ENCODE measurements at places on chromosomes 11 and 22. TPM values are rescaled to one million over a fixed set of nuclear protein-coding genes. Genes with fewer than 3 reads are reported as not detected.

- H3K4me3 ChIP-seq: no peak overlapping the region
- H3K4me1 ChIP-seq: no peaks in the 10 kb centered on the region
- H3K27me3 ChIP-seq: no peaks in the 10 kb centered on the region
- no peaks in the 10 kb centered on the region for H3K36me3 ChIP-seq
Measured at GRCh38 chr11:99271527-99271926, 250.8 kb downstream of the CNTN5 start.

DNA sequence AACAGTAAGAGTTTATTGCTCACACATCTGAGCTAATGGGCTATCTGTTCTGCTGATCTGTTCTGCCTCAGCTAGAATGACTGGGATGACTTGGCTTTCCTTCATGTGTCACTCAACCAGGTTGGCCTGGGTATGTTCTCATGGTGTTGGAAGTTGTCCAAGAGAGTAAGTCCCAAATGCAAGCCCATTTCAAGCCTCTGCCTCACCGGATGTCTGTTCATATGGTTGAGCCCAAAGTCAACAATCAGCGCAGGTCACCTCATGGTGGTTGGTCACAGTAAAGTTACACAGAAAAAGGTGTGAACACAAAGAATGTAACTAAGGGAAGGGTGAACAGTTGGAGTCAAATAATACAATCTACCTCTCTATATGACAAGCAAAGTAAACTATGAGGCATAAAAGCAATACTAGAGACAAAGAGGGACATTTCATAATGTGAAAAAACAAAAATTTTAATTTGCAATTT lies 1.9 kb downstream of the GDPD4 start:
- no peak for DNase-seq
- H3K4me1 ChIP-seq: peaks cover under 1% of the 10 kb centered on the region
- H3K27ac ChIP-seq: no peak overlapping the region
- no peak overlapping the region for H3K4me3 ChIP-seq
- H3K36me3 ChIP-seq: no peaks in the 10 kb centered on the region
- H3K27me3 ChIP-seq: peaks cover 1% of the 10 kb centered on the region

The OR5A1 gene
- not detected for total RNA-seq

DNA sequence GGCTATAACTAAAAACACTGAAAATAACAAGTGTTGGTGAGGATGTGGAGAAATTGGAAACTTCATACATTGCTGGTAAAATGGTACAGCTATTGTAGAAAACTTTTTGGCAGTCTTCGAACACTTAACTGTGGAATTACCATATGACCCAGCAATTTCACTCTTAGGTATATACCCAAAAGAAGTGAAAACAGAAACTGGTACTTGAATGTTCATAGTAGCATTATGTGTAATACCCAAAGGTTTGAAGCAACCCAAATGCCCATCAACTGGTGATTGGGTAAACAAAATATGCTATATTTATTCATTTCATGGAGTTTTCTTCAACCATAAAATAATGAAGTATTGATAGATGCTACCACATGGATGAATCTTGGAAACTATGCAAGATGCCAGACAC lies 40.8 kb upstream of the FTH1 start:
- H3K27ac ChIP-seq: no peak overlapping the region
- no peaks in the 10 kb centered on the region for H3K36me3 ChIP-seq
- peaks cover 2% of the 10 kb centered on the region for H3K27me3 ChIP-seq
- no peak for DNase-seq
- H3K4me1 ChIP-seq: no peaks in the 10 kb centered on the region

DNA sequence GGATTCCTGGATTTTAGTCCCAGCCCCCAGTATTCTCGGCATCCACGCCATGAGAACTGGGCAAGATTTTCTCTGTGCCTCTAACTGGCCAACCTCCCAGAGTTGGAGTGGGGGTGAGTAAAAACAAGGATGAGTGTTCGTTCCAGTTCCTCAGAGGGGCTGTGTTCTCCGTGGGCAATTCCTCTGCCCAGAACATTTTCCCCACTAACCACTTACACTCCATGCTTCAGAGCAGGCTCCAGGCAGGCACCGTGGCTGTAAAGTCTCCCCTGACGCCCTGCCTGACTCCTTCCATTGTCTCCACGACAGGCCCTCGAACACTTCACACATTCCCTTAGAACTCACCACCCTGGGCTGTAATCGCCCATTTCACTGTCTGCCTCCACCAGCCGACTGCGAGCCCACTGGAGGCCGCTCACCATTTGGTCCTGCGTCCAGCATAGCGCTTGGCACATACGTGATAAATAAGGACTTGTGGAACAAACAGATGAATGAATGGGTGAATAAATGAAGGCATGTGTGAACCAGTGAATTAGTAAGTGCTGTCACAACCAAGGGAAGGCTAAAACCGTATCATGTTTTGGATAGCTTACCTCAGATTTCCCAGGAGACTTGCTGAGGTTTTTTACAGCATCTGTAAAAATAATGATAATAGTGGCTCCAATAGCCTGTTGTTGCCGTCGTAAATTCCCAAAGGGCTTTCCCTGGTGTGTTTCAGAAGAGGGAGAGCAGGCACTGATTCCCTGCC lies 6.1 kb downstream of the APLNR start:
- no peaks in the 10 kb centered on the region for H3K36me3 ChIP-seq
- no peak for DNase-seq
- no peak overlapping the region for H3K4me3 ChIP-seq
- H3K4me1 ChIP-seq: no peaks in the 10 kb centered on the region
- peaks cover 44% of the 10 kb centered on the region for H3K27me3 ChIP-seq

DNA sequence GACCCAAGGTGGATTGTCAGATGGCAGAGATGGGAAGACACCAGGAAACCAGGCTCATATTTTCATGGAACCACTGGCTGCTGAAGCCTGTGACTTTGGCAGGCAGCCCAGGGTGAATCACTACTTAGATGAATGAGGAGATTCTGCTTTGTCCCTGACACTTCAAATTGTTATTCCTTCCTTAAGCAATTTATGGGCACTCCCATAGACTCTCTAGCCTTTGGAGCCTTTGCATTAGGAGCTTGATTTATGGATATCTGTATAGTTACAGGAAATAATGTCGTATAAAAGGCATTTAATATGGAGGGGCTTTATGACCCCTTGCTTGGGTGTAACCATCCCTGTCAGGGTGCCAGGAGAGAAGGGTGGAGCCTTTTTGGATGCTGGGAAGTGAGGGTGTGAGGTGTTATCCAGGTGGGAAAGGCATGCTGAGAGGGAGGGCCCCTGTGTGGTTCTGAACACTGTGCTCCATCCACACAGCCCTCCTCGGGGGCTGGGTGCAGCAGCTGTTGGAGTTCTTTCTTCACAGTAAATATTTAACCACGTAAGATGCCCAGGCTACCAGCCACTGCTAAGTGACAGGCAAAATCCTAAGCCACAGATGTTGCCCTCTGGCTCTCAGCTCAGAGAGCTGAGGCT lies 35.3 kb downstream of the IL18 start:
- H3K27me3 ChIP-seq: peaks cover 3% of the 10 kb centered on the region
- DNase-seq: no peak
- no peak overlapping the region for H3K4me3 ChIP-seq

DNA sequence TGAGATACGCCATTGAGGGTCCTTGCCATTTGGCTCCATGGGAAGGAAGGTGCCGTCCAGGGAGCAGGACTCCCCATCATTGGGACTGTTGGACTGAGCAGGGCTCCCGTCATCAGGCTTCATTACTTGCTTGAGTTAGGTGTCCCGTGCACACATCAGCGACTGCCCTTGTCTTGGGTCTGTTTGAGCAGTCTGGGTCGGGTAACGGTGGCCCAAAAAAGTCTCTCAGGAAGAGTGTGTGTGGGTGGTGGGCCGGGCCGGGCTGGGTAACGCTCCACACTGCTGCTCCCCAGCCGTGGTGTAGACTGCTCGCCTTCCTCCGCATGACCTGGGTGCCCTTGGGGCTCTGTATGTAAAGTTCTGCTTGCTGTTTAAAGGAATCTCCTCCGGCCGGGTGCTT lies 293.5 kb downstream of the TBC1D22A start:
- H3K36me3 ChIP-seq: no peaks in the 10 kb centered on the region
- H3K27me3 ChIP-seq: no peaks in the 10 kb centered on the region
- H3K4me1 ChIP-seq: peaks cover 2% of the 10 kb centered on the region
- no peak for DNase-seq
- no peak overlapping the region for H3K4me3 ChIP-seq
- no peak overlapping the region for H3K27ac ChIP-seq

The ANKRD13D gene
- total RNA-seq: 119 TPM

The SAA4 gene
- total RNA-seq: not detected

The RAC2 gene
- 499 TPM for total RNA-seq

DNA sequence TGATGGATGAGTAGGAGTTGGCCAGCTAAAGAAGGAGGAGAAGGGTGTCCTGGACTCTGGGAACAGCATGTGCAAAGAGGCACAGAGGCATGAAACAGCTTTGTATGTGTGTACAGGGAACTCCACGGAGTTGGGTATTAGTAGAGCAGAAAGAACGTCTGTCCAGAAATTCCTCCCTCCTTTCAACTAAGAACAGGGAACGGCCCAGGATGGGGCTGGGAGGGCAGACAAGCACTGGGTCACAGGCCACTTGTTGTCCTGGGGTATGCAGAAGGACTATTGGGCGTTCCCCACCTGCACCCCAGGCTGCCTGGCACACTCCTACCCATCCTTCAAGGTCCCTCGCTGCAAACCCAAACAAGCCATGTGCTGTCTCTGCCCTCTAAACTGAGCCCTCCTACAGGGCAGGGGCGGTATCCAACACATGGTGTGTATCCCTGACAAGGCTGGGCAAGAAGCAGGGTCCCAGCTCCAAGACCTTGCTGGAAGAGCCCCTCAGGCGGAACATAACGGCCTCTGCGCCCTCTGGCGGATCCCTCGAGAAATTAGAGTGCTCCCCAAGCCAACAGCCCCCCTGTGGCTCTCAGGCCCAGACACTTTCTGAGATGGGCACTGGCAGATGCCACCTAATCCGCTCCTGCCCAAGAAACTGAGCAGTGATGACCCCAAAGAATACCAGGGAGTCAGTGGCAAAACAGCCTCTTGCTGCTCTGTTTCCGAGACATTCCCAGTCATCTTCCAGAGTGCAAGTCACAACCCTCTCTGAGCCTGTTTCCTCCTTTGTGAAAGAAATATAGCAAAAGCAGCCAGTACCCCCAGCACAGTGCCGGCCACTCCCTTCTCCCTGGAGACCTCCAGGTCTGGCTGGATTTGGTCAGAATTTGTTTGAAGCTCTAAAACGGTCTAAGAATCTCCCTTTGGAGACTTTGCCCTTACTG lies 1.6 kb upstream of the ELFN2 start:
- peaks cover 57% of the 10 kb centered on the region for H3K27me3 ChIP-seq
- peak; percentile 26 for DNase-seq
- no peaks in the 10 kb centered on the region for H3K36me3 ChIP-seq
- no peak overlapping the region for H3K4me3 ChIP-seq
- H3K27ac ChIP-seq: no peak overlapping the region
- H3K4me1 ChIP-seq: peaks cover 14% of the 10 kb centered on the region

- H3K27me3 ChIP-seq: no peaks in the 10 kb centered on the region
- no peak overlapping the region for H3K4me3 ChIP-seq
- no peak for DNase-seq
- H3K36me3 ChIP-seq: no peaks in the 10 kb centered on the region
Measured at GRCh38 chr11:44466531-44467205, 98.8 kb upstream of the CD82 start.

GRCh38 chr11:76588455-76589325 lies 81.9 kb downstream of the LRRC32 start:
- H3K4me1 ChIP-seq: peaks cover 64% of the 10 kb centered on the region
- peak overlapping the region; percentile 96 for H3K27ac ChIP-seq
- H3K36me3 ChIP-seq: peaks cover 31% of the 10 kb centered on the region
- DNase-seq: peak; percentile 64
- H3K27me3 ChIP-seq: no peaks in the 10 kb centered on the region

GRCh38 chr11:774873-775592 lies 2.3 kb downstream of the GATD1 start:
- DNase-seq: no peak
- H3K27me3 ChIP-seq: no peaks in the 10 kb centered on the region
- H3K4me1 ChIP-seq: peaks cover 13% of the 10 kb centered on the region

DNA sequence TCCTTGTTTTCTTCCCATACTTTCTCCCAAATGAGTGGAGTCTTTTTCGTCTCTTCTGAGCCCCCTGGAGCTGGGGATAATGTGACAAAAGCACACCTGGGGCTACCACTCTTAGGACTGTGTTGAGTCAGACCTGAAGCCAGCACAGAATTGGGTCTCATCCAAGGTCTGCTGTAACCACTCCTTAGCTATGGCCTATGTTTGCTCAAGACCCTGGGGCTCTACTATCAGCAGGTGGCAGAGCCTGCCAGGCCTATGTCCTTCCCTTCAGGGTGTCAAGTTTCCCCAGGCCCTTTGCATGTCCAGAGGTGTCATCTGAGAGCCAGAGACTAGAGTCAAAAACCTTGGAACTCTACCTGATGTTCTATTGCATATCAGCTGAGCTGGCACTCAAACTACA lies 335.7 kb downstream of the DDX10 start:
- H3K27ac ChIP-seq: no peak overlapping the region
- peaks cover 4% of the 10 kb centered on the region for H3K27me3 ChIP-seq
- H3K4me1 ChIP-seq: no peaks in the 10 kb centered on the region

DNA sequence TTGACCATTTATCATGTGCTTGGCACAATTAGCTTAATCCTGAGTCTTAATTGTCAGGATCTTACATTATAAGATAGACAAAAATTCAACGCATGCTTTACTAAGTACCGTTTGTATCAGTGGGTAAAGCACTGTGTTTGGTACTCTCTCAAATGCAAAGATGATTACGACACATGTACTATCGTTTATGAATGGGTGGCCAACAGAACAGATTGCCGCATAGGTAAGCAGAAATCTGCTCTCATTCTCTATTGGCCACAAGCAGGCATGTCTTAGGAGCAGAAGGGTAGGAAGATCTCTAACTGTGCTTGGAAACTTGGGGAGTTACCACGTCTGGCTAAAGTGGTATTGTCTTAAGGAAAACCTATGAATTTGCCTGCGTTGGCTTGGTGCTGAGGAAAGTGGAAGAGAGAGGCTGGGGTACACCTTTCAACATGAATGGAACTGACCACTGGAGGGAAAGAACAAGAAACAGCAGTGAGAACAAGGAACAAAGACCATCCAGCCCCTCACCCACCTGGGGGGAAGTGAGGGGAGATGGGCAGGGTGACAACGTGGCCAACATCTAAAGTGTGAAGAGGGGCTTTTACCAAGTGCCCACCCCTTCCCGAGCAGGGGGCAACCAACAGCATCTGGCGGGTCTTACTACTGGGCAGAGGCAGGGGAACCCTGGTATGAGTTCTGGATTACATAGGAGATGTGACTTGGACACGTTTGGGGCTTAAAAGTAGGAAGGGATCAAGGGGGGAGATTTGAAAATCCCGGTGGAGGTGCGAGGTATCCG lies 1.0 kb upstream of the TUBA8 start:
- H3K27me3 ChIP-seq: peaks cover 32% of the 10 kb centered on the region
- H3K4me3 ChIP-seq: peak overlapping the region; percentile 57
- no peak overlapping the region for H3K27ac ChIP-seq
- peaks cover 29% of the 10 kb centered on the region for H3K4me1 ChIP-seq
- peaks cover 22% of the 10 kb centered on the region for H3K36me3 ChIP-seq
- DNase-seq: no peak

- no peaks in the 10 kb centered on the region for H3K27me3 ChIP-seq
- H3K27ac ChIP-seq: peak overlapping the region; percentile 95
- peaks cover 41% of the 10 kb centered on the region for H3K4me1 ChIP-seq
- H3K4me3 ChIP-seq: peak overlapping the region; percentile 91
- H3K36me3 ChIP-seq: peaks cover 77% of the 10 kb centered on the region
Measured at GRCh38 chr11:62601122-62601371, 618 bp downstream of the MTA2 start.

GRCh38 chr11:96169250-96169649 lies 173.7 kb downstream of the MAML2 start:
- H3K27ac ChIP-seq: peak overlapping the region; percentile 61
- H3K4me3 ChIP-seq: no peak overlapping the region
- H3K27me3 ChIP-seq: no peaks in the 10 kb centered on the region
- no peak for DNase-seq
- H3K36me3 ChIP-seq: peaks cover 30% of the 10 kb centered on the region

Data from activated T-helper 2 cell treated with anti-CD3 and anti-CD28 coated beads, Interferon-gamma antibody, Interleukin-2, Interleukin-4, amounts not matched to agents 10 μg/mL and 5 μg/mL and 100 μg/mL, durations not matched to agents 14 hours and 24 hours and 36 hours (primary cell).